ENCODE measurements at places on chromosomes 12 and 14.
A peak's percentile ranks its signal among the peaks of the same experiment; 100 is the strongest.

DNA sequence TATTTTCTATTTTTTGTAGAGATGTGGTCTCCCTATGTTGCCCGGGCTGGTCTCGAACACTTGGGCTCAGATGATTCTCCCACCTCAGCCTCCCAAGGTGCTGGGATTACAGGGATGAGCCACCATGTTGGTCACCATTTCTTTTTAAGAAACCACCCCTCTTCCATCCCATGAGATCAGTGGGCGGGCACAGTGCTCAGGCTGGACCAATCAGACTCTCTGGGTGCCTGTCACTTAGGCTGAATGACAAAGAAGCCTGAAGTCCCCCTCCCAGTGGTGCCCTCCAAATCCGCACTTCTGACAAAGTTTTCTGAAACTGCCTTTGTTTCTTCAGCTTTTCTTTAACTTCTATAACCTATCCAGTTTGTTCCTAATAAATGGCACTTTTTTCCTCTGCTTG, 48.2 kb downstream of the CALM1 start:
- no peak for DNase-seq

GRCh38 chr14:89164168-89165073, 252.6 kb downstream of the FOXN3 start:
- no peak for DNase-seq

GRCh38 chr14:90905531-90905930, 89.3 kb upstream of the TTC7B start:
- DNase-seq, result no peak

GRCh38 chr12:105235281-105235731, 668 bp downstream of the APPL2 start:
- DNase-seq, result peak; percentile 48

DNA sequence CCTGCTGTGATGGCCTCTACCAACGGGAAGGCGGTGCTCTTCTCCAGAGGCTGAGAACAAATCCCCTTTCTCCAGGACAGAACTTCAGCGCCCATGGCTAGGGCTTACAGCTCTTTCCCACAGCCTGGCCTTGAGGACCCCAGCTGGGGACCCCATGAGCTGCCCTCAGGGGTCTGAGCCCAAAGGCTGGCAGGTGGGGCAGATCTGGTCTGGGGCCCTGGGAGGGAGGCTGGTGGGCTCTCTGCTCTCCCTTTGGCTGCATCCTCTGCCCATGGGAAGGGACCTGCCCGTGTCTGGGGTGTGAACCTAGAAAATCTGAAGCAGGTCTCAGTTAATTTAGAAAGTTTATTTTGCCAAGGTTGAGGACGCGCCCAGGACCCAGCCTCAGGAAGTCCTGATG, 322.1 kb downstream of the ADGRD1 start:
- DNase-seq, result no peak
